ENCODE measurements at places on chromosomes 13 and 19.

DNA sequence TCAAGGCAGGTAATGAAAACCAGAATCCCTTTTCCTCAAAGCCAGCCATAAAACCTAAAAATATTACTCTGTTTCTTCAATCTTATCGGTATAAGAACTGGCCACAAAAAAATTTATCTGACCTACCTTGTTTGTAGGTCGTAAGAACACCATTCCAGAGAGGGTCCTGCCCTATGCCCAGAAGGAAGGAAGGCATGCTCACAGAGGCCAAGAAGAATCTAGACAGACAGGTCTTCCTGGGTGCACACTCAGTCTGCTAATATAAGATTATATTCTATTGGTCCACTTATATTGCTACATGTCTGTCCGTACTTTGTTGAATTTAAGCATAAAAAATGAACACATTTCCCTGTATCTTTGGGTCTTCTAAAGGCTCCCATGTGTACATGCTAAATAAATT lies 2136.1 kb upstream of the PCDH20 start:
- DNase-seq, result no peak

GRCh38 chr13:58134012-58134411 lies 502.5 kb downstream of the PCDH17 start:
- DNase-seq, result no peak

DNA sequence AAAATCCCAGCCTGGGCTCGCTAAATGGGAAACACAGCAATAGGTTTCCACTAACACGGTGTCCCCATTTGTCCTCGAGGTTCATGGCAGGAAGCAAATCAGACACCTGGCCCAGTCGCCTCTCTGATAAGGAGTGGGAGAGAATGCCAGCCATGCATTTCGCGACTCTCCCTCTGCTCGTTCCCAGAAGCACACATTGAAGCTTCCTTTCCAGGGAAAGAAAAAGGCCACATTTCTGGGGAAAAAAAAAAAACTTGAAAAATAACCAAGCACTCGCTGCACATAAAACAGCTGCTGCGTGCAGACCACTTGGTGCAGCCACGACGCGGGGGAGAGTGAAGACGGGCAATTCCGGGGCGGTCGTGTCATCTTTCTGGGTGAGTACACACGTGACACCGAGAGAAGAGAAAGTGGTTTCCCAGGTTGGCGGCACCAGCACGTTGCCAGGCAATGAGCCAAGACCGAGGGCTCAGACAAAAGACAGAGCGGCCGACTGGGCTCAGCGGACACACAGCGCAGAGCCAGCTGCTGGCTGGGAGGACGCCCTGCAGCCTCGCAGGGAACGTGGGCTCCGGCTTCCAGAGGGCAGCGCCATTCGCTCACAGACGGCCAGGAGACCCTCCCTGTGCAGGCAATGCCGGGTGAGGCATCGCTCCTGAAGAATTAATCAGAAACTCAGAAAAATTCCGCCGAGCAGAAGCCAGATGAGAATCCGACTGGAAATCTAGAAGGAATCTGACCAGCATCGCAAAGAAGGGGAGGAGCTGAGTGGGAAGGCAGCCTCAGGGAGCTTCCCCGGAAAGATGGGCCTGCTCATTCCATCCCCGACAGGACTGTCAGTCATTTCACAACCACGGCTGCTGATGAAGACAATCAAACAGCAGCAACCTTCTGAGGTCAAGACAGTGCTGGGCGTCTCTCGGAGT lies 83.2 kb upstream of the IRS2 start:
- DNase-seq, result no peak

- DNase-seq, result no peak
These were observed 14.2 kb upstream of the PGLS start for GRCh38 chr19:17497149-17497798.

GRCh38 chr13:55418095-55418494 lies 1722.6 kb upstream of the PRR20A start:
- no peak for DNase-seq

- DNase-seq, result no peak
These were observed 45.4 kb downstream of the CCDC70 start for GRCh38 chr13:51907040-51907732.

- no peak for DNase-seq
These were observed 778.8 kb upstream of the SLITRK5 start for GRCh38 chr13:86892330-86892729.

- no peak for DNase-seq
These were observed 1.2 kb upstream of the ACP7 start for GRCh38 chr19:39082745-39083598.

DNA sequence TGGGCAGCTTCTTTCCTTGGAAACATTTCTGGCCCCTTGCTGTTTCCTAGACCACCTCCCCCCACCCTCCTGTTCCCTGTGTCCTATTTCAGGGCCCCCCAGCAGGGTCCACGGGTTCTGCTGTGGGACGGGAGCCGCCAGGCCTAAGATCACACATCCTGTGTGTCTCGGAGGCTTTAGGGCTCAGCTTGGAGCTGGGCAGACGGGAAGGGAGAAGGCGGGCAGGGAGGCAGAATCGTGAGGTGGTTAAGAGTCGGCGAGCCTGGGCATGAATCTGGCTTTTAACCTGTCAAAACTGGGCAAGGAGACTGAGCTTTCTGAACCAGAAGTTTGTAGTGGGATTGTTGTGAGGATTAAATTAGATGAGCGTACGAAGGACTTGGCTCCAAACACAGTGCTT lies 4.8 kb downstream of the KCNC3 start:
- no peak for DNase-seq

- DNase-seq, result peak; percentile 20
These were observed 468 bp downstream of the STX10 start for GRCh38 chr19:13149628-13150186.

- DNase-seq, result no peak
These were observed 17.4 kb downstream of the GPR183 start for GRCh38 chr13:99289674-99290337.

- no peak for DNase-seq
These were observed 9.1 kb downstream of the LRFN3 start for GRCh38 chr19:35945121-35945790.

GRCh38 chr13:90171649-90172048 lies 1175.8 kb upstream of the MIR17HG start:
- no peak for DNase-seq

- DNase-seq, result no peak
These were observed 4.1 kb downstream of the ZIC5 start for GRCh38 chr13:99967498-99967868.

DNA sequence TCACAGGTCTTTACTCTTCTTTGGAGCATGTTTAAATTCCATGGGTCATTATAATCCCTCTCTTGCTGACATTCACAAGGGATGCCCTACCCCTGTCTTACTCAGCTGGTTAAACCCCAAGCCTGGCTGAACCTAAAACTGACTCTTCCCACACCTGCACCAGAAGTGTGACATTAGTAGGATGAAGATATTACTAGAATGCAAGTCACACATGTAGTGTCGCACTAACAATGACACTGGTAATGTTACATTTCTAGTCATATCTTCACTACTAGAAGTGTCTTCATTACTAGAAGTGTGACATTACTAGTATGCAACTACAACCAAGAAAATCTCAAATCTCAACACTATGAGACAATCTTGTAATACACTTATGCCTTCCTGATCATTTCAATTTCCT lies 14.2 kb downstream of the ZAR1L start:
- DNase-seq, result no peak

- no peak for DNase-seq
These were observed 32.1 kb downstream of the SMAD9 start for GRCh38 chr13:36887758-36888521.

DNA sequence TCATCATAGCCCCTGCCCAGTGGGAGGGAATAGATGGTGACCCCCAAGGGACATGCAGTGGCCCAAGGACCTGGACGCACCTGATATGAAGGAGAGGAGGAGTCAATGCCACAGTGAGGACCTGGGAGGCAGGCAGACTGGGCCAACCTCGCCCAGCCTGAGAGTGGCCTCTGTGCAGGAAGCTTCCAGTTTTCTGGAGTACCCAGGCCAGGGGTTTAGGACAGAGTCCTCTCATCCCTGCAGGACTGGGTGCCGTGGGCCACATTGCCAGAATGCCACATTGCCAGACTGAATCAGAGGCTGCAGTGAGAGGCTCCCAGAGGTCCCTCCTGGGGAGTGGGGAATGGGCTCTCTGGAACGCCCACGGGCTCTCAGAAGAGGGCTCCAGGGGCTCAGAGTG lies 82.9 kb upstream of the VSTM2B start:
- no peak for DNase-seq

DNA sequence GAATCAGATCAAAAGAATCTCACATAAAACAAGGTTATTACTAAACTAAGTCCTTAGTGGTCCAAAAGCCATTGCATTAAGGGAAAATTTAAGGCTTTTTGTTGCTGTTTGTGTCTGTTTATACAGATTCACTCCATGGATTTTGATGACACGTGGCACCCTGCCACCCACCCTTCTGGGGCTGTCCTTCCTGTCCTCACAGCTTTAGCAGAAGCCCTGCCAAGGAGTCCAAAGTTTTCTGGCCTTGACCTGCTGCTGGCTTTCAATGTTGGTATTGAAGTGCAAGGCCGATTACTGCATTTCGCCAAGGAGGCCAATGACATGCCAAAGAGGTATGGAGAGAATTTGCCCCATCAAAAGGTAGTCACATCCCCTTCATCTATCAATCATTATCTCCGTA lies 6.9 kb downstream of the ACOD1 start:
- no peak for DNase-seq

GRCh38 chr13:77749344-77749880 lies 51.9 kb downstream of the SLAIN1 start:
- no peak for DNase-seq

GRCh38 chr19:5827342-5827890 lies 12.1 kb downstream of the FUT6 start:
- no peak for DNase-seq

DNA sequence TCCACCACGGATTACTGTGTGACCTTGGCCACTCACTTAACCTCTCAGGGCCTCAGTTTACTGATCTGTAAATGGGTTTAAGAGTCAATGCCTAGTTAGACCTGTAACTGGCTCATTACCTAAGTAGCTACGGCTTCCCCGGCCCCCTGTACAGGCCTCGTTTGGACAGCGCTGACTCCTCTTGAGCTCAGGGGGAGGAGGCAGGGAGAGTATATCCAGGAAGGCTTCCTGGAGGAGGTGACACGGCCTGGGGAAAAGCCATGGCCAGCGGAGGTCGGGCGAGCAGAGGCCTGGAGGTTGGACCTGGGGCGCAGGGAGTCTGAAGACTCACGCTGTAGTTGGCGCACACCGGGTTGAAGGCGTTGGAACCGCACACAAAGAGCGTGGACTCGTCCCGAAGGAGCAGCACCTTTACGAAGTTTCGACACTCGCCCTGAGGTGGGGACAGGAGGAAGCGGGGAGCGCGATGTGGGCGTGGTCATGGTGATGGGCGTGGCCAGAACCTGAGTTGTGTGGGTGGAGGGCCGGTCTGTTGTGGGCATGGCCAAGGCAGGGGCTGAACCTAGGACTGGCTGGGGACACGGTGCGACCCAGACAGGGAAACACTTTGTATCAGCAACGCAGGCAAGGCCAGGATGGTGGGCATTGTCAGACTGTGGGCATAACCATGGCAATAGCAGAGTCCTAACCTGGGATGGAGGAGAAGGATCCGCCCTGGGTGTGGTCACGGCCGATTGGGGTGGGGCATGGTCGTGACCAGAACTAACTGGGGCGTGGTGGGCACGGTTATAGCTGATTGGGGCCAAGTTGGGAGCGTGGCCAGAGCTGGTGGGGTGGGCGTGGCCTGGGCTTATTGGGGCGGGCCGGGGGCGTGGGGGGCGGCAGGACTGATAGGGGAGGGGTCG lies 3.6 kb downstream of the SEMA6B start:
- no peak for DNase-seq

- DNase-seq, result no peak
These were observed 523.5 kb downstream of the MYO16 start for GRCh38 chr13:109152941-109153340.

DNA sequence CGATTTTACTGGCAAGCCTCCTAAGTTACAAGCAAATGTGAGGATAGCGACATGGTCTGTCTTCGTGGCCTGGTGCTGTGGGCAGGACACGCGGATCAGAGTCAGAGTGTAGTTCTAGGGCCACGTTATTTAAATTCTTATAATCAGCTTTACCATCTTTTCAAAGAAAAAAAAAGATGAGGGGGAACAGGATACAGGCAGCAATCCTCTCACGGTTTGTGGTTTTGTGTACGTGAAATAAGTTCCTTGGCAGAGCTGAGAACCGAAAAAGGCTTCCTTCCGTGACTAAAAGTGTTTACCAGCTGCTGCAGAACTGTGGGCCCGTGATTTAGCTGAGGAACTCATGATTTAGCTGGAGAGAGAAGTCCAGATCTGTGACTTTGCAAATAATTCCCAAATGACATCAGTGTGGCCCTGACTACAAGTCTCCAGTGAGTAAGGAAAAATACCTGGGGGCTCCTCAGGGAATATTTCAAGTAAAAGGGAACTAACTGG lies 27.2 kb downstream of the RCBTB2 start:
- DNase-seq, result no peak

DNA sequence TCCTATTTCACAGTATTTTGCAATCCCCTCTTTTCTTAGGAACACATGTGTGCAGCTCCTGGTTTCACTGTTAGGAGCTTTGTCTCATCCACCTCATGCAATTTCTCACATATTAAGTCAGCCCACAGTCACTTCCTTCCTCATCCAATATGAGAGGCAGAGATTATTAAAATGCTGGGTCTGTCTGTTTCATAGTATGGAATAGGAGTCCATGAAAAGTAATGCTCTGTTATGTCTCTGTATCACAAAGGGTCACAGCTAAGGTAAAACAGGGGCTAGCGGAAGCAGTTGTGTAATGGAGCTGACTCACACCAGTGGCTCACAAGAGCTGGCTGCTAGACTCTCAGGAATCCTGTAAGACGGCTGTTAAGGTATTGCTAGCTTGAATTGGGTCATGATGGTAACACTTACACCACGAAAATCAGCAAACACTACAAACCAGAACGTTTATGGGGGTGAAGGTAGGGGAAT lies 216.5 kb downstream of the EFNB2 start:
- no peak for DNase-seq

- DNase-seq, result no peak
These were observed 3.3 kb upstream of the ADGRE5 start for GRCh38 chr19:14377883-14378328.

GRCh38 chr13:50132904-50133357 lies 117.7 kb downstream of the KCNRG start:
- DNase-seq, result no peak

GRCh38 chr19:39926170-39926760 lies 8.2 kb downstream of the FCGBP start:
- no peak for DNase-seq

GRCh38 chr13:51220706-51221105 lies 1.5 kb upstream of the FAM124A start:
- no peak for DNase-seq

Data from activated CD8-positive, alpha-beta memory T cell treated with anti-CD3 and anti-CD28 coated beads for 48 hours (primary cell).